ENCODE measurements at places on chromosomes 16 and 17.

DNA sequence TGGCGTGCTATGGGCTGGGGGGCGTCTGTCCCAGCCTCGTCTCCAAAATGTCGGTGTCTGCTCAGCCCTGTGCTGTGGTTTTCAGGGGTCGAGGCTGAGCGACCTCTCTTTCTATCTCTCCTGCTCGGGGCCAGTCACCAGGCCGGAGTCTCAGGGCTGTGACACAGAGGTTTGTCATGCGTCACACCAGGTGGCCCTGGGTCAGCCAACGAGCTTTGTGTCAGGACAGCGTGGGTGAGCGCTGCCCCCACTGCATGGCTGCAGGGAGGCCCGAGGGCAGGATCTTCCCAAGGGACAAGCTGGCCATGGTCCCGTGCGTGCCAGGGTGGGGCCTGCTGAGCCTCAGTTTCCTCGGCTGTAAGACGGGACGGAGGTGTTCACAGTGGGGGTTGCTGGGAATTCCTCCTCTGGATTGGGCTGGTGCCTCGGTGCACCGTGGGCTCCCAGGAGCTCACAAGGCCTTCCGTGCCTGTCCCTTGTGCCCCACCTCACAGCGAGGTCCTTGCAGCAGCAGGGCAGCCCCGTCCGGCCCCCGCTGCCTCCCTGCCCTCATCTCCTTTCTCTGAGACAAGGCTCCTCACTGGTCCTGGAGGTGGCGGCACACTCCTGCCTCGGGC lies 50.5 kb downstream of the CBFA2T3 start:
- no peak for DNase-seq

GRCh38 chr17:610276-610675 lies 104.4 kb downstream of the VPS53 start:
- DNase-seq = no peak

DNA sequence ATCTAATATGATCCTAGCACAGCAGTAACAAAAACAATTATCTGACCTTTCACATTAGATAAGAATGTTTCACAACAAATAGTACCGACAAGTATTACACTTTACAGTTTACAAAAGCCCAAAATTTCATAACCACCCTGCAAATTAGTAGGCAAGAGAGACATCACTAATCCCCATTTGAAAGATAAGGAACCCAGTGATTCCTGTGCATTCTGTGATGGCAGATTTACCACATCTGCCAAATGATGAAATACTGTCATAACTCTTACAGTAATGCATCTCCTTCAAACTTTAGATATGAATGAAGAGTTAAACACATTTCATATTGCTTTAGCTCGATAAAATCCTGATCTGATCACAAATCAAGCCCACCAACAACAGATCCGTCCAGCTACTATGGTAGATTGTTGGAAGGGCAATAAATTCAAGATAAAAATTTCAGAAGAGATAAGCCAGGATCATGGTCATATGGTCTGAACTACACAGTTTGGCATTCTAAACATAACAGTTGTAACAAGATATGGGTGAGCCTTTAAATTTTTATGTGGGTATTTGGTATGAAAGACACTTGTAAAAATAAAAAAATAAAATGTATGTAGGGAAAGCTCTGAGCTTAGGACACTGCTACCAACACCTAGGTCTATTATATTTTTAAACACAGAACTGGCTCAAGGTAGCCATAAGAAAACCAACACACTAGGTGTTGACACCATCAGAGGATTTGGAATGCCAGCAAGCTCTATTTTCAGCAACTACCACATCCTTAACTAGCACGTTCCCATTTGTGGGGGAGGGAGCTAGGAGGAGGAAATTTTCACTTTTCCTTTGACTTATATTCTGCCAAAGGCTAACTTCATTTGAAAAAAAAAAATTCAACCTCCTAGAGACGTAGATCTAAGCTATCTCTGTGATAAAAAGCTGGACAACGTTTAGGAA lies 9.3 kb downstream of the YWHAE start:
- DNase-seq = no peak

GRCh38 chr16:81526935-81527334 lies 82.3 kb downstream of the CMIP start:
- no peak for DNase-seq

GRCh38 chr16:59169168-59169567 lies 435.1 kb upstream of the GOT2 start:
- DNase-seq = no peak

DNA sequence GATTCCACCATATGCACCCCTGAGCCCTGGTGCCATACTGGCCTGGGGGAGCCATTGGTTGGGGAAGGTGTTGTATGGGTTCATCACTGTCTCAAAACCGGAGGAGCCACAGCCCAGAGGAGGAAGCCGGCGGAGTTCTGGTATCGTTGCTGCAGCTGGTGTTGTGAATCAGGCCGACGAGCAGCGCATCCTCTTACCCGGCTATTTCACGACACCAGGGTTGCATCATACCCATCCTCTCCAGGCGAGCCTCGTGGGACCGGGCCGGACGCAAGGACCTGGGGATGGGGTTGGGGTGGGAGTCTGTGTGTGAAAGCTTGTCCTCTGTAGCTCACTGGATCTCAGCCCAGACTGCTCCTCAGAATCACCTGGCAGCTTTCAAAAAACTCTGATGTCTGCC lies 6.6 kb upstream of the SLC12A3 start:
- no peak for DNase-seq

GRCh38 chr17:3558603-3559269 lies 1.1 kb upstream of the TRPV3 start:
- DNase-seq = peak; percentile 75

DNA sequence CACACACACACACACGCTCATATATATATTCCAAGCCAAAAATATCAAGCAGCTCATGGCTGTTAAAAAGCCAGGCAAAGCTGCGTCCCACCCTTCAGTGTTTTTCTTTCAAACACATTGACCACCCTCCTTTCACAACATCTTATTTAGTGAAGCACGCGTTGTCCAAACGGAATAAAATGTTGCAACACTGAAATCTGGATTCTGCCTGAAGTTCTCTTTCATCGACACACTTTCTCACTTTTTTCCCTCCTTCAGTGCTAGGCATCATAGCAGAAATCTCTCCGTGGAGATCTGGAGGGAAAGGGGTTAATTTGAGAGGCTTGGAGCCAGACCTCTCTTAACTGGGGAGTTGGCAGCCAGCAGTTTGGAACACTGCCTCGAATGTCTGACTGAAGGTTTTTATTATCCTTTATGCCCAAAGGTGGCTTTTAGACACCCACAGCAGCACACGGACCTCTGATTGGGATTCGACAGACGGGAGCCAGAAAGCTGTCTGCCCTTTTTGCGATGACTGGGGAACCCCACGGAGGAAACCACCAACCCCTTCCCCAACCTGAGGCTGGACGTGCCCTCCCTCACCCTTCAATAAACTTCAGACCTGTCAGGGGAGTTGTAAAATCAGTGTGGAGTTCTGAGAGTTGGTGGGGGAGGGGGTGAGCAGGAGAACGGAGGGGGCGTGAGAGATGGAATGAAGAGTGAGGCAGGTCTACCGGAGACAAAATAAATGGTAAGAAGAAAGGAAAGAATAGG lies 833.6 kb upstream of the SOX9 start:
- DNase-seq = no peak

GRCh38 chr17:32523017-32523680 lies 36.4 kb downstream of the CDK5R1 start:
- DNase-seq = peak; percentile 63

DNA sequence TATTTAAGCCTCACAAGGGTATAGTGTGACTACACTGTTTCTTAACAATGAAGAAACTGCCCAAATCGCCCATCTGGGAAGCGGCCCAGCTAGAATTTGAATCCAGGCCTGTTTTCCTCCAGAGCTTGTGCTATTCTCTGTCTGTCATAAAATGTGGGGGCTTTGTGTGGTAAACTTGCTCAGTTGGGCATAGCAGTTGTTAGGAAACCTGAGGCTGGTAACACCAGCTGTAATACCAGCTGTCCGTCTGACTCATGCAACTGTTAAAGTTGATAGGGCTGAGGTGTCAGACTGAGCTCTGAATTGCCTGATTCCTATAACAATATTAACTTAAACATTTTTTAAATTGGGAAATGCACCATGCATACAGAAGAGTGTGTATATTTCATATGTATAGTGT lies 9.3 kb downstream of the NOD2 start:
- DNase-seq = no peak

DNA sequence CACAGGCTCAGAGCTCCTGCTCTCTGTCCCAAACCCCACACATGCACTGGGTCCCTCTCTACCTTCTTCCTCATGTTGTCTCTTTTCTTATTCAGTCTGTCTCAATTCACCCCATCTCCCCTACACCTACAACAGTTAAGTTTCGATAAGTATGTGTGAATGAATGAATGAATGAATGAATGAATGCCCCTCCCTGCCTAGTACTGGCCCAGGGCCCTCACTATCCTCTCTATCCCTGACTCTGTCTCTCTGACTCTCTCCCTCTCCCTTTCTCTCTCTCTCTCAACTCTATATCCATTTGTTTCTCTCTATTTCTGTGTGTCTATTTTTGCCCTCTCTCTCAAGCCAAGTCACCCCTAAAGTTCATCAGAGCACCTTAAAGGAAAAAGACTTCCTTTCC lies 6.7 kb upstream of the KRT9 start:
- DNase-seq = no peak

DNA sequence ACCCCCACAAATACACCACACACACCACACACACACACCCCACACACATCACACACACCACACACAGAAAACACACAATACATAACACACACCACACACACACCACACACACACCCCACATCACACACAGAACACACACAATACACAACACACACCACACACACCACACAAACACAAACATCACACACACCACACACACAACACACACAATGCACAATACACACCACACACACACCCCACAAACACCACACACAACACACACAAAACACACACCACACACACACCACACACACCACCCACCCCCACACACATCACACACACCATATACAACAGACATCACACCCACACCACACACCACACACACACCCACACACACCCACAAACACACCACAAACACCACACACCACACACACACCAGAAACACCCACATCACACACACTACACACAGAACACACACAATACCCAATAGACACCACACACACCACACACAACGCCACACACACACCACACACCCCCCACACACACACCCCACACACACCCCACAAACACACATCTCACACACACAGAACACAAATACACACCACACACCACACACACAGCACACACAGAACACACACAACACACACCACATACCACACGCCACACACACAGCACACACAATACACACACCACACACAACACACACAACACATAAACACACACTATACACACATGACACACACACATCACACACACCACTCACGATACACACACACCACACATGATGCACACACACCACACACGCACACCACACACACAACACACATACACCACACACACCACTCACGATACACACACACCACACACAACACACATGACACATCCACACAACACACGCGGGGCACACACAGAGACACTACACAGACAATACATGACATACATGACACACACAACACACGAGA lies 11.0 kb upstream of the GCGR start:
- DNase-seq = no peak

- no peak for DNase-seq
These were observed 38.7 kb upstream of the DNAH9 start for GRCh38 chr17:11559601-11560000.

GRCh38 chr16:3980253-3981111 lies 100.0 kb upstream of the CREBBP start:
- DNase-seq = no peak

DNA sequence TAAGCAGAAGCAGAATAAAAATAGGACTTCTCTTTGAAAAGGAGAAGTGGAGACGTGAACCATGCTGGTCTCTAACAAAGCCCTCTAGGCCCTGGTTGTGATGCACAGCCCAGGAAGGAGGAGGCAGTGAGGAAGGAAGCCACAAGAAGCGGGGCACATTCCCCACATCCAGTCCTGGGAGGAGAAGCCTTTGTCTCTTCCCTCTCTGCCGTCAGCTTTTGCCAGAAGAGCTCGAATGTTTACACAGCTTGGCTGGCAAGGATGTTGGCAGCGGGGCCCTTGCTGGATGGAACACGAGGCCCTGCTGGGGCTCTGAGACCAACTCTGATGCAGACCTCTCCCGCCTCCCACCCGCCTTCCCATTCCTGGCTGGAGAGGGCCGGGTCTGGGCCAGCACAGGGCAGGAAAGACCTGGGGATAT lies 91.3 kb downstream of the MAF start:
- no peak for DNase-seq

- no peak for DNase-seq
These were observed 55.0 kb downstream of the RNF213 start for GRCh38 chr17:80315517-80316182.

GRCh38 chr17:64245218-64246145 lies 17.6 kb downstream of the TEX2 start:
- no peak for DNase-seq

GRCh38 chr16:62732092-62732491 lies 695.9 kb upstream of the CDH8 start:
- DNase-seq = no peak

DNA sequence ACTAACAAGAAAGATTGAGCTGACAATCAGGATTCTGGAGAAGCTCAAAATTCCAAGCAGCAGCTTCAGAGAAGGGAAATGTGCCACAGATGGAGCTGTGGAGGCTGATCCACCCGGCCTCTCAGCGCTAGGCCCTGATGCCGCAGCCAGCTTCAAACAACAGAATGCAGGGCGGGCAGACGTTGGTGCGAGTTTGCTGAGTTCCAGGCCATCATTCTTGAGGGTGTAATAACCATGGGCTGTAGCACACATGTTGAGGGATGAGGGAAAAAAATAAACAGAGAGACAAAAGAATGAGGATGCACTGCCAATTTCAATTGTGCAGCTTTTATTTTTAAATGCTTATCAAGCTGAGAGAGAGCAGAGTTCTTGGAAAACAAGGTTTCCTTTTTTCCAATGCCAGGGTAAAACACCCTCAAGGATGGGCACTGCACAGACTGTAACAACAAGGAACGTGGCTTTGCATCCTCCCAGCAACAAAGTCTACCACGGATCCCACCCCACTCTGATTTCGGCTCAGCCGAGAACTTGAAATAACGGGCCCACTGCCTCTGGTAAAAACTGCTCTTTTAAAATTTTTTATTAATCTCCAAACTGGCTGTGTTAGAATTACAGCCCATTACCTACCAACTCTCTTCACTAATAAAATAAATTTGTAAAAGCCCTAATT lies 90.2 kb downstream of the SMG6 start:
- no peak for DNase-seq

Data from GM18507 (cell line).